T follicular helper cell (primary cell): ENCODE measurements at places on chromosomes 6 and 20.

DNA sequence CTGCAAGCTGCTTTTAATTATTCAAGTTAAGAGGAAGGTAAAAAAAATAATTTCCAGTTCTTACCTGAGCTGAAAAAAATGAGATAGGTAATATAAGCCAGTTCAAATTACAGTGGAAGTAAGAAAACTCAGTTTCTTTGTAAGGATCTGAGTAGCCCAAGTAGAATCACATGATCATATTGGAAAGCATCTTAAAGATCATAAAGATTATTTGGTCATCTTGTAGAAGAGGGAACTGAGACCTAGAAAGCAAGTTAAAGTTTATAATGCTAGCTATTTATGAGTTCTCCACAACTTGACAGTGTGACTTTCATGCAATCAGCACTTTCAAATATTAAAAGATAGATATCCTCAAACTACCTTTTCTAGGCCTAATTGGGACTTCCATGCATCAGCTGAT, 80.5 kb downstream of the FARS2 start:
- no peak for DNase-seq

- DNase-seq = no peak
Measured at GRCh38 chr20:710780-711450, 35.3 kb upstream of the SCRT2 start.

DNA sequence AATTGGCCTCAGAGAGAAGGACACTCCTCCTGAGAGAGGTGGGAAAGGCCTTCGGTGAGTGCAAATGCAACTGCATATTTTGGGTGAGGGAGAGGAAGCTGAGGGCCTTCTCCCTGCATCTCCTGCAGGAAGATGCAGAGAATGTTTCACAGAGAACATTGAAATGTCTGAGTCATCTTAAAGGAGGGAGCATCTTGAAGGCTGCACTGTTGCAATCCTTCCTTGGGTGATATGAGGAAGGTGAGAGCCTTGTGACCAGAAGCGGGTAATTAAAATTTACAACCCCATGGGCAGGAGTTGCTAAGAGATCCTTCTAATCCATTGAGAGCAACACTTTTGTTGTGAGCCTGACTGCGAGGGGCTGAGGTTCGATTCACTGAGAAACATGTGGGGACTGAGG, 375.7 kb upstream of the MARCKS start:
- no peak for DNase-seq

GRCh38 chr20:10667077-10667401, 6.8 kb downstream of the JAG1 start:
- no peak for DNase-seq

GRCh38 chr6:10413262-10413849, 1.5 kb downstream of the TFAP2A start:
- DNase-seq = no peak

DNA sequence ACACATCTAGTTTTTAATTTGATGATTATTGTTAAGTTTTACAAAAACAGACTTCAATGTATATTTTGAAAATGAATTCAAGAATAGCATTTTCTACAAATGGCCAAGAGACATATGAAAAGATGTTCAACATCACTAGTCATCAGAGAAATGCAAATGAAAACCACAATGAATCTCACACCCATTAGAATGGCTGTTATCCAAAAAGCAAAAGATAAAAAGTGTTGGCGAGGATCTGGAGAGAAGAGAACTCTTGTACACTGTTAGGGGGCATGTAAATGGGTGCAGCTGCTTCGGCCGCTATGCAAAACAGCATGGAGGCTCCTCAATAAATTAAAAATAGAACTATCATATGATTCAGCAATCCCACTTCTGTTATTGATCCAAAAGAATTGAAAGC, 185.8 kb upstream of the CCN2 start:
- DNase-seq = no peak

- no peak for DNase-seq
Measured at GRCh38 chr6:51818520-51819022, 268.8 kb downstream of the PKHD1 start.

GRCh38 chr6:163790266-163790840, 375.8 kb downstream of the QKI start:
- DNase-seq = no peak

DNA sequence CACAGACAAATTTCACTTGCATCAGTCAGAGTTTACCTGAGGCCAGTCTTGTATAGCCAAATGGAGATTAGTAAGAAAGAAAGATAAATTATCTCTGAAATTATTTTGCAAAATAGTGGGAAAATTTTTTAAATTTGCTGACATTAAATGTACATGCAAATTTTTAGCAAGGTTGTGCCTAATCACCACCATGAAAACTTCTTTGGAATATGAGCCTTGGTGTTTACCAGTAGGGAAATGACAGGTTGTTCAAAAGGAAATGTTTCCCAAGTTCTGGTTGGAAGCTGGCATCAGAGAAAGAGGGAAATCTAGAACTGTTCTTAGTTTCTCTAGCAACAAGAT, 34.4 kb upstream of the LOC128125822 start:
- no peak for DNase-seq

DNA sequence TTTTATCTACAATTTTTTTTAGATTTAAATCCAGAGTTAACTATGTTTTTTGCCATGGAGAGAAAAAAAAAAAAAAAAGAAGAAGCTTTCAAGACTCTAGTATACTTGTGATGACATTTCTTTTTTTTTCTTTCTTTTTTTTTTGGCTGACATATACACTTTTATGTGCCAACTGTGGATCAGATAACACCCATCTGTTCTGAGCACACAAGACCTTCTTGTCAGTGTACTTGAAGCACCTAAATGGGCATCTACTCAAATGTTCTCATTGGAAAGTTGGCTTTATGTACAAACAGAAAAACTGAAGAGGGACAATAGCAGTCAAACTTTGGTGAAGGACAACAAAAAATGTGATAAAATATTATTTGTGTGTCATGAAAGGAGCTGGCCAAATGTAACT, 904.5 kb downstream of the GRIK2 start:
- DNase-seq = no peak

DNA sequence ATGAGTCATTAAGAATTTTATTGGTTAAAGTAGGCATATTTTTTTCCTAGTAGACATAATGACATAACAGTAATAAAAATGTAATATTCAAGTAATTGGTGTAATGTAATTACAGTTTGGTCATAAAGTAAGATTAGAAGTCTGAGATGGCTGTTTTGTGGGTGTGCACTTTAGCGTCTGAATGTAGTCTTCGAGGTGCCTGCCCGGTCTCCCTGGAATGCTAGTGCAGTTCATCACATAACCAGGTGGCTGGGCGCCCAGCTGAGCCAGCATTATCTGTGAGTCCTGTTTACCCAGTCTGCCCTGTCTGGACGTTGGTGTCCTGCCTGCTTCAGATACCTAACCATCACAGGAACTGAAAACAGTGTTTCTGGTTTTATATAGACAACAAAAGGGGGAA, 419.1 kb downstream of the CDC5L start:
- no peak for DNase-seq

GRCh38 chr6:150535151-150535804, 64.4 kb upstream of the PLEKHG1 start:
- no peak for DNase-seq

DNA sequence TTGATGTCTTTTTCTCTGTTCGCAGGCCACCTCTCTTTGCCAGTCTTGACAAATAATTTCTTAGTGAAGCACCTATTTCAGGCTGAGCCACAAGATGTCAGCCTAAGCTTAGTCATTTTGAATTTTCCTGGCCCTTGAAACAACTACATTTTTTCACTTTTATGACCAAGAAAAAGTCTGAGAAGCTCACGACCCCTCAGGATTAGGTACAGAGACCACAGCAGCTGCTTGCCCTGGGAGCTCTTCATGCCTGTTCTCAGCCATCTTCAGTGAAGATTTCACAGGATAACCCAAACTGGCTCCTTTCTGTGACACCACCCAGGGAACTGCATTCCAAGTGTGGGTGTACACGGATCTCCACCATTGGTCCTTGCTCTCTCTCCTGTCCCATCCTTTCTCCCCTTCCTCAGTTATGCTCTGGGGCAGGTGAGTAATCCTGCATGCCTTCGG, 38.4 kb upstream of the SPTLC3 start:
- no peak for DNase-seq

GRCh38 chr6:154901876-154902552, 93.1 kb upstream of the TIAM2 start:
- DNase-seq = no peak

DNA sequence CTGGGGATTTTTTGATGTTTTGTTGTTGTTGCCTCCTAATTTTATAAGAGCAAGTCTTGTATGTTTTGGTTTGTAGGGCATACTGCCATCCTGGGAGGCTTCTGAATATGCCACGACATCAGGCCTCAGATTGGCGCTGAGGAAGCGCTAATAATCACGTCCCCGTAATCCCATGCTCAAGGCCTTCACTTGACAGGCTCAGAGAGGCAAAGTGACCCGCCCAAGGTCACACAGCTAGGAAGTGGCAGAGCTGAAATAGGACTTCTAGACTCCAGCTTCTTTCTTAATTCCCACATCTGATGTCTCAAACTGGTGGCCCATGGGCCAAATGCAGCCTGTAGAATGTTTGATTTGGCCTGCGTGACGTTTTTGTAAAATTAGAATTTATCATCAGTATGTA, 73.5 kb upstream of the PTPN1 start:
- DNase-seq = no peak

GRCh38 chr20:21266191-21266536, 37.0 kb upstream of the XRN2 start:
- DNase-seq = no peak

GRCh38 chr6:100627911-100628758, 163.4 kb upstream of the SIM1 start:
- no peak for DNase-seq

DNA sequence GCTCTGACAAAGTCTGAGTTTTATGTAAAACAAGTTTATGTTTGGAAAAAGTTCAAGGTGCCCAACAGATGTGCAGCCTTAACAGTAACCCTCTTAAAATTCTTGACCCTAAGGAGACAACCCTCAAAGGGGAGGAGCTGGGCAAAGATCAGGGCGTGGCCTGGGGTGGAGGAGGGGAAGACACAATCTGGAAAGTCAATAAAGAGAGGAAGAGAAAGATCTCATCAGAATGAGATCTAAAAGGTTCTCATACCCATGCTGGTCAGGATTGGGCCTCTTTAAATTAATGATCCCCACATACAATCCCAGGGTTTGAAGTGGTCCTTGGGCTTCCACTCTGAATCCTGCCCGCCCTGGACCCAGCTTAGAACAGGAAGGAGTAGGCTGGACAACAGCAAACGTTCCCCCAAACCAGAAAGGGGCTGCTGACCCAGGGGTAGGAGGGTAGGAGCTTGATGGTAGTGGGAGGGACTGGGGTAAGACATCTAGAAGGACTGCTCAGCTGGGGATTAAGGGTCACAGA, 33.0 kb downstream of the FOXP4 start:
- DNase-seq = no peak

DNA sequence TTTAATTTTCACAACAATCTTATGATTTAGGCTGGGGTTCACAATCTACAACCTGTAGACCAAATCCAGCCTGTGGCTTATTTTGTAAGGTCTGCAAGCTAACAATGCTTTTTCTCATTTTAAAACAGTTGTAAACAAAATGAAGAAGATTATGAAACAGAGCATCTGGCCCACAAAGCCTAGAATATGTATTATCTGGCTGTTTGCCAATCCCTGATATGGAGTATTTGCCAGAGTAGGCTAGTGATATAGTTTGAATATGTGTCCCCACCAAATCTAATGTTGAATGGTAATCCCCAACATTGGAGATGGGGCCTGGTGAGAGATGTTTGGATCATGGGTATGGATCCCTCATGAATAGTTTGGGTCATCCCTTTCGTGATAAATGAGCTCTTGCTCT, 201.8 kb downstream of the DHX35 start:
- DNase-seq = no peak

DNA sequence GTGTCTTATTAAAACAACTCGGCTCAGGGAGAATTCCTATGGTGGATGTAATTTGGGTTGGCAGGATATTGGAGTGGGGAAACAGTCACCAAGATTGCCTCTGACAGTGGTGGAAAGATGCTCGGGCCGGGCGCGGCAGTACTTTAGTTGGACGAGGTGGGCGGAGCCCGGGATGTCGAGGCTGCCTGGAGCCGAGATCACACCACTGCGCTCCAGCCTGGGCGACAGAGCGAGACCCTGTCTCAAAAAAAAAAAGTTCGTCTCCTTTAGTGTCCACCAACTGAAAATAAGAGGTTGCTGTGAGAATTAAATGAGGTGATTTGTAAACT, 621 bp downstream of the NOL7 start:
- DNase-seq = peak; percentile 21

DNA sequence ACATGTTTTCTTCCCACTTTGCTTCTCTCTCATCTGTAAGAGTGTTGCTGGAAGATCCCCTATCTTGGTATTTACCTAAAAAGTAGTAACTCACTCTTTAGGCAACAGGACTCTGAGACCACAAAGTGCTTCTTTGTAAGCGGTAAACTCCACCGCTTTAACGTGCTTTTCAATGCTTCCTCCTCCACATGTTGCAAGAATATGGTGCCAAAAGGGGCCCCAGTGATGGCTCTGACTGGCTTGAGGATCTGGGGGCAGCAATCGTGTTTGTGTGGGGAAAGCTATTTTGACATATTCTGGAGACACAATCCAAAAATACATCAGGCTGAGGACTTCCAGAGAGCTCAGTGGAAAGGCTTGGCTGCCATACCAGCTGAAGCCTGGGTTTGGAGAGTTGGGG, 12.4 kb upstream of the CPNE5 start:
- no peak for DNase-seq

- no peak for DNase-seq
Measured at GRCh38 chr20:40050596-40050995, 638.4 kb downstream of the MAFB start.

- no peak for DNase-seq
Measured at GRCh38 chr6:89067796-89068195, 12.8 kb upstream of the PNRC1 start.

DNA sequence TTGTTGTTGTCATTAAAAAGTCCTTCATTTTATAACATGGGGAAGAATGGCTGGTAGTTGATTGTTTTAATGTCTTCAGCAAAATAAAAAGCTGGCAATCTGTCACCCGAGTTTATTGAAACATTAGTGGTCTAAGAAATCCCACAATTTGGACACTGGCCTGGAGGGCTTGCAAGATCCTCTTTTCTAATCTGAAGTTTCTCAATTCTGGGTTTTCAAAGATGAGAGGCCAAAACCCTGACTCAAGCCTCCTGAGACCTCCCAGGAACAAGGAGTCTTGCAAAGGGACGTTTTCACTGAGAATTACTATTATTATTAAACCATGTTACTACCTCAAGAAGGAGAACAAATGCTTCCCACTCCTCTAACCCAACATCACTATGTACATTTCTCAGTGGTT, 19.5 kb downstream of the MAP1LC3A start:
- no peak for DNase-seq

DNA sequence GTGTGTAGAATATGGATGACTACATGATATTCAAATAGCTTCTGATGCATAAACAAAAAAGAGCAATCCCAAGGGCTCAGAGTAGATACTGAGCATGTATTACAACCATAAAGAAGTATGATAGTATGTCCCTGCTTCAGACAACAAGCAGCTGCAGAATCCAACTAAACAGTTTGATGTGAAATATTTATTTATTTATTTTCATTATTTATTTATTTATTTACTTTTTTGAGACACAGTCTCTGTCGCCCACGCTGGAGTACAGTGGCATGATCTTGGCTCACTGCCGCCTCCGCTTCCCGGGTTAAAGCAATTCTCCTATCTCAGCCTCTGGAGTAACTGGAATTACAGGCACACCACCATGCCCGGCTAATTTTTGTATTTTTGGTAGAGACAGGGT, 384.3 kb downstream of the KHDRBS2 start:
- no peak for DNase-seq
